8988T (cell line): ENCODE measurements at places on chromosomes 2 and 18.

DNA sequence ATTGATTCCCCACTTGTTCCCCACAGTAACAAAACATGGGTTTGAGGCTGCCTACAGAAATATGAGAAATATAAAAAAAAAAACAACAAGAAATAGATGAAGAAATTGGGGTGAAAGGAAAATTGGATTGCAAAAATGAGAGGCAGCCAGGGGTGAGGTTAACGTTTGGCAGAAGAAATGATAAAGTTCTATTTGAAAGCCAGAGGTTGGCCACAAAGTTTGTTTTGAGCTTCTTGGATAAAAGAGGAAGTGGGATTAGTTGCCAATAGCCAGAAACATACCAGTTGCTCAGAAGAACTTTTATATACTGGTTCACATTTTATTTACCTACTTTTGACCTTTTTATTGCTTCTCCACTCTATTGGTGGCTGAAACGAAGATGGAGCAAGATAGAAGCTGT lies 67.5 kb downstream of the FASTKD2 start:
- no peak for DNase-seq

DNA sequence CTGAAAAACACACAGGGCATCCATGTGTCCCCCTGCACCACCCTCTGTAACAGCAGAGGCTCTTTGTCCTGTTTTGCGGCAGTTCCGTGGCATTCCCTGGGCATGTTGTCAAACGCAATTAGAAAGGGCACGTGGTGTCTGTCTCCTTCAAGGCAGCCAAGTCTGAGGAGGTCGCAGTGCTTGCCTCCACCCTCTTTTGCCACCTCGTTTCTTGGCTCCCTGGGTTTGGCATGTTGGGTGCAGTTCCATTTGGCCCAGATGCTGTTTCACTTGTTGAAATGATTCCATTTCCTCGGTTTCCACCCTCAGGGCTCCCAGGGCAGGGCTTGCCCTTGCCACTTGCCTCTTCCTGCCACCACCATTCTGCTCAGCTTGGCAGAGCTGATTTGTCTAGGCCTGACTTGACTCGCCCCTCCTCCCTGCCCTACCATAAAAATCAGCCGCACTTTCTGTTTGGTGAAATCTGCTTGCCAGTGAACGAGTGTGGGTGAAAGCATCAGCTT lies 12.4 kb downstream of the CCL20 start:
- no peak for DNase-seq

DNA sequence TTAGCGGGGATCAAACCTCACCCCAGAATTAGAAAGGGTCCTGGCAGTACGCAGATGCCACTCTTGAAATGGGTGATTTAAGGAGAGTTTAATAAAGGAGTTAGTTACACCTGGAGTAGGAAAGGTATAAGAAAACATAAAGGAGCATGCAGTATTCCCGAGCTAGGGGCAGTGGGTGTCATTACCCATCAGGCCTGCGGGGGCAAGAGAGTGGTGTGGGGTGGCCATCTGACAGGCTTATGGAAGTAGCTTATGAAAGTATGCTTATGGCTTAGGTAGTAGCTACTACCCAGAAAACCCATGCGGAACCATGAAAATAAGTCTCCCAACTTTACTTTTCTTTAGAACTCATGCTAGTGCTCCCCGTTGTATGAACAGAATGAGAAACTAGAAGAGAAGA lies 568.9 kb upstream of the ACVR2A start:
- no peak for DNase-seq

GRCh38 chr2:153074207-153074606 lies 355.8 kb downstream of the ARL6IP6 start:
- DNase-seq: no peak

- no peak for DNase-seq
These were observed 151.7 kb downstream of the ARHGAP28 start for GRCh38 chr18:6881034-6881820.

GRCh38 chr2:14896330-14897030 lies 264.0 kb downstream of the LRATD1 start:
- no peak for DNase-seq

DNA sequence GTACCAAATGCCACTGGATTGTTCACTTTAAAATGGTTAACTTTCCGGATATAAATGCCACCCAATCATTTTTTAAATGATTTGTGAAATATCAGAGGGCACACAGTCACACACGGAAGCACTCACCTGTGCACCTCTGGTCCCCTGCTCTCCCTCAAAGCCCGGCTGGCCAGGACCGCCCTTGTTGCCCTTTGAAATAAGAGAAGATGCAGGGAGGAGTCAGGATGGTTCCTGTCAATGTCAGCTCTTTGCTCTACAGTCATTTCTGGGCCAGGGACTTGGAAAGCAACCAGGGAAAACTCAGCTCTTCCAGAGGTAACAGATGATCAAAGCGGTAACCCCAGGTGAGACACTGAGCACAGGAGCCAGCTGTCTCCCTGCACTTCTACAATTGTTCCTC lies 60.7 kb downstream of the COL6A3 start:
- no peak for DNase-seq

DNA sequence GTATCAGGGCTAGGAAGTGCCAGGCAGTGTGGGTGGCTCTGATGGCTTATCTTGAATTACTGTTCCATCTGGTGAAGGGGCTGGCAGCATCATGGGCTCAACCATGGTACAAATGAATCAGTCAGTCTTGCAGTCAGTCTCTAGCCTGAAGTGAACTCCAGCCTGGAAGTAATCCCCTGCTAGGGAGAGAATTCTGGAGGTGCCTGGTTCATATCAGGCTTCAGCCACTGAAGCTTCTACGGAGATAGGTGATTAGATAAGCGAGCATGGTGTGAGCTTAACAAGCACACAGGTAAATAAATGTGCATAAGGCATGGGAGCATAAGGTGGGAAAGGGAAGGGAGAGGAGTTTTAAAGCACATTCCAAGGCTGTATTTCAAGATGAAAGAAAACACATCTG lies 541.7 kb downstream of the MBD2 start:
- DNase-seq: no peak
